GM18507 (cell line): ENCODE measurements at places on chromosomes 7 and 10.

DNA sequence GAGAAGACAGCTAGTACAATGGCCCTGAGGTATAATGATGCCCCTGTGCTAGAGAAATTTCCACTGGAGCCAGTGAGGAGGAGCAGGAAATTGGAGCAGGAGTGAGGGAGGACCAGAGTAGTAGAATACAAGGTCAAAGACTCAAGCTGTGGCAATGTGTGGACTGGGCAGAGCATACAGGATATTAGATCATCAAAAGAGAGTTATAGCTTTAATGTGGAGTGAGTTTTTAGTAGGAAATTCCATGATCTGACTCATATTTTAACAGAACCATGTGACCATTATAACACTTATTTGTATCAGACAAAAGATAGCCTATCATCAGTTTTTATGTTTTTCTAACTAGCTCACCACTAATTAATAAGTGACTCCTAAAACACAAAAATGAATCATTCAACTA lies 154.1 kb downstream of the DGKB start:
- DNase-seq, result no peak

GRCh38 chr10:11642566-11642965 lies 31.1 kb upstream of the USP6NL start:
- DNase-seq, result no peak

- DNase-seq, result no peak
Measured at GRCh38 chr7:34011017-34011695, 105.8 kb downstream of the BMPER start.

- DNase-seq, result no peak
Measured at GRCh38 chr10:88234297-88234696, 348.8 kb downstream of the RNLS start.

GRCh38 chr7:13321316-13321715 lies 633.9 kb downstream of the ARL4A start:
- no peak for DNase-seq

GRCh38 chr7:115635376-115635775 lies 395.2 kb downstream of the TFEC start:
- DNase-seq, result no peak

GRCh38 chr10:123913688-123914268 lies 22.2 kb upstream of the CPXM2 start:
- DNase-seq, result no peak

DNA sequence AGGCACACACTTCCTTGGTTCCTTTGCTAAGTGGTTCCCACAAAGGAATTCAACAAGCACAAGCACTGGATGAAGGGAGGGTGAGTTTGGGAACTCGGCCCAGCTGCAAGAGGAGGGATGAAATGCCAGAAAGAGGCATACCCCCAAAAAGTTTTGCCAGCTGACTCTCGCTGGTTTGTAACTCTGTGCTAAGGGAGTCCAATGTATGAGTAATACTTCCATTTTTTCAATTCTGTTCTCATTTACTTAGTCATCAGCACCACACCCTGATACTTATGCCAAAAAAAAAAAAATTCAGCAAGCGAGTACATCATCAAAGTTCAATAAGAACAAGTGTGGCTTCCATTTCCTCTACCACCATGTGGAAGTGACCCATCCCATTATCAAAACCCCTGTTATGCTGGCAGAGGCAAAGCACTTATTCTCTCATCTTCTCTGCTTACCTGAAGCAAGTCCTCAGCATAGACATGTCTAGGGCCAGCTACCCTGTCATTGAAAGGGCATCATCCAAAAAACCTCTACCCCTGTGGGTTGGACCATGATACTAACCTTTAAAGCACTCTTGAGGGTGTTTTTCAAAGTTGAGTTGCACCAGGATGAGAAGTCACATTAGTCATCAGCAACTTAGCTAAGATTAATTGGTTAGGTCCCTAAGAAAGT lies 6.9 kb upstream of the HYCC1 start:
- no peak for DNase-seq

DNA sequence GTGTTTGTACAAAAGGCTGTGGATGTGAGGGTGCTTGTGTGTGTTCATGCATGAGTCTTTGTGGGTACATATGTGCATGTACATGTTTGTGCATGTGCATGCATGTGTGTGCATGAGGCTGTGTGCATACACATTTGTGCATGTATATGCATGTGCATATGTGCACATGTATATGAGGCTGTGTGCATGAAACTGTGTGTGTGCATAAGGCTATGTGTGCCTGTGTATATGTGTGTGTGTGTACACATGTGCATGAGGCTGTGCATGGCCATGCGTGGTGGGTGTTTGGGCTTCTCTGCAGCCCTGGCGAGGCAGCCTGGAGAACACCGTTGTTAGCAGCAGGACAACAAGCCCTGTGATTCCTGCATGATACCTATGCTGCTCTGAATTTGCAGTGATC lies 207.7 kb upstream of the ADCY1 start:
- DNase-seq, result no peak
